ENCODE measurements at places on chromosomes 6 and 20. TPM values are rescaled to one million over a fixed set of nuclear protein-coding genes. Genes with fewer than 3 reads are reported as not detected.

The CST2 gene
- not detected for total RNA-seq

The ZSCAN23 gene
- 2.6 TPM for total RNA-seq

The HEY2 gene
- total RNA-seq: not detected

The BICRAL gene
- 2.2 TPM for total RNA-seq

The LY6G5C gene
- 1.6 TPM for total RNA-seq

The SPATA2 gene
- 3.5 TPM for total RNA-seq

The STMN3 gene
- total RNA-seq: 4.6 TPM

The CRISP3 gene
- not detected for total RNA-seq

The ERVFRD-1 gene
- total RNA-seq: not detected

The PRR18 gene
- 0.76 TPM for total RNA-seq

The RNF182 gene
- total RNA-seq: 7.2 TPM

The PRICKLE4 gene
- not detected for total RNA-seq

The ADAM33 gene
- not detected for total RNA-seq

- H3K4me1 ChIP-seq: peaks cover 34% of the 10 kb centered on the region
- H3K27ac ChIP-seq: peak overlapping the region; percentile 22
- H3K27me3 ChIP-seq: no peaks in the 10 kb centered on the region
- peak; percentile 67 for DNase-seq
- no peak overlapping the region for H3K4me3 ChIP-seq
Observed at GRCh38 chr6:161422710-161423680, 149.1 kb upstream of the AGPAT4 start.

- H3K4me3 ChIP-seq: no peak overlapping the region
- H3K27me3 ChIP-seq: no peaks in the 10 kb centered on the region
Observed at GRCh38 chr6:146884728-146885127, 286.0 kb downstream of the ADGB start.

DNA sequence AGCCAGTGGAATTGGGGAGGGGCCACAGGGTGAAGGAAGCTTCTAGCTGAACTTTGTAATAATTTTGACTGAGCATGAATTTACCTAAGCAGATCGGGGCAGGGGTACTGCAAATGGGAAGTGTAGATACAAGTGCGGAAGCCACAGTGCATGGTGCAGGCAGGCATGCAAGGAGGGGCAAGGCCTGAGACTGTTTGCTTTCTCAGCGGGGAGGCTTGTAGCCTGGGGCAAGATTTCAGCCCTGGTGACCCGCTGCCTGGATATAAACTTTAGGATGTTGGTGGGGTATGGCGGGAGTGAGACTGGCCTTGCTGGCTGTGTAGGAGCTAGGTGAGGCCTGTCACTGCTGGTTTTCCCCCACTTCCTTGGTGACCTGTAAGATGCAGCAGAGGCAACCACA lies 266.4 kb upstream of the PREP start:
- H3K36me3 ChIP-seq: no peaks in the 10 kb centered on the region
- no peak for DNase-seq
- no peak overlapping the region for H3K27ac ChIP-seq
- peaks cover 7% of the 10 kb centered on the region for H3K4me1 ChIP-seq
- no peaks in the 10 kb centered on the region for H3K27me3 ChIP-seq

- H3K36me3 ChIP-seq: no peaks in the 10 kb centered on the region
- H3K27ac ChIP-seq: no peak overlapping the region
- no peaks in the 10 kb centered on the region for H3K27me3 ChIP-seq
- H3K4me1 ChIP-seq: no peaks in the 10 kb centered on the region
Observed at GRCh38 chr20:54023406-54023805, 47.0 kb downstream of the BCAS1 start.

DNA sequence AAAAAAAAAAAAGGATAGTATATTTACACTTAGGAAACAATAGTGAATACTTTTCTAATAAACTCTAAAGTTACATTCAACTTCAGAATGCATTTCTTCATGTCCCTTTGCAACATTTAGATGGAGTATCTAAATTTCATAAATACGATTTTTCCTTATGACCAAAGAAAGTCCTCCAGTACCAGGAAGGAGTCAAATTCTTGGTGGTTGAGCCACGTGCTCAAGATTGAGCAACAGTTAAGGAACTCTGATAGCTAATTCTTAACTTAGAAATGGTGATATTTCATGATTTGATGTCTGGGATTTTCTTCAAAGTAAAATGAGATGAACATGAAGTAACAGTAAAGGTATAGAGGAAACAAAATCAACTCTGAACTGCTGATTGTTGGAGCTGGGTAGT lies 92.7 kb downstream of the SASH1 start:
- no peak overlapping the region for H3K27ac ChIP-seq
- no peak for DNase-seq
- H3K4me3 ChIP-seq: no peak overlapping the region
- H3K27me3 ChIP-seq: no peaks in the 10 kb centered on the region
- H3K36me3 ChIP-seq: no peaks in the 10 kb centered on the region
- peaks cover 8% of the 10 kb centered on the region for H3K4me1 ChIP-seq

- peaks cover 49% of the 10 kb centered on the region for H3K36me3 ChIP-seq
- H3K4me3 ChIP-seq: no peak overlapping the region
- DNase-seq: no peak
- no peaks in the 10 kb centered on the region for H3K27me3 ChIP-seq
- H3K27ac ChIP-seq: no peak overlapping the region
Observed at GRCh38 chr20:33679758-33680485, 5.7 kb upstream of the NECAB3 start.

- H3K36me3 ChIP-seq: no peaks in the 10 kb centered on the region
- DNase-seq: no peak
- H3K4me3 ChIP-seq: no peak overlapping the region
- H3K27ac ChIP-seq: no peak overlapping the region
- H3K27me3 ChIP-seq: no peaks in the 10 kb centered on the region
Observed at GRCh38 chr6:25746968-25747367, 7.6 kb upstream of the SLC17A4 start.

DNA sequence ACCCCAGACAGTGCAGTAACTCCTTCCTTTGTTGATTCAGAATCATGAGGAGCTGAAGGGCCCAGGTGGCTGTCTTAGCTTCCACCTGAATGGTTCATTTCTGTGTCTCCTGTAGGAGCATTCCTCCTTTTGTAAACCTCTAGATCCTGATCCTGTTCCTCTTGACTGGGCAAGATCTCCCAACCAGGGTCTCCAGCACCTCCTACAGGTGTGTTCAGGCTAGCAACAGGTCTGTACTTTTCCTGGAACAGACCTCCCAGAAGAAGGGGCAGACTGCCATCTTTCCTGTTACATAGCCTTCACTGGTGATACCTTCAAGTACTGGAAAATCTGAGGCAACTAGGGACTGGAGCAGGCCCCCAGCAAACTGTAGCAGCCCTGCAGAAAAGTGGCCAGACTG lies 35.2 kb downstream of the HLA-B start:
- H3K27me3 ChIP-seq: peaks cover 36% of the 10 kb centered on the region
- H3K4me3 ChIP-seq: no peak overlapping the region
- H3K36me3 ChIP-seq: no peaks in the 10 kb centered on the region
- no peak for DNase-seq
- no peaks in the 10 kb centered on the region for H3K4me1 ChIP-seq
- no peak overlapping the region for H3K27ac ChIP-seq

- H3K36me3 ChIP-seq: peaks cover 15% of the 10 kb centered on the region
- H3K4me3 ChIP-seq: no peak overlapping the region
- H3K27ac ChIP-seq: peak overlapping the region; percentile 15
- no peak for DNase-seq
Observed at GRCh38 chr6:106275692-106276091, 49.9 kb downstream of the ATG5 start.

DNA sequence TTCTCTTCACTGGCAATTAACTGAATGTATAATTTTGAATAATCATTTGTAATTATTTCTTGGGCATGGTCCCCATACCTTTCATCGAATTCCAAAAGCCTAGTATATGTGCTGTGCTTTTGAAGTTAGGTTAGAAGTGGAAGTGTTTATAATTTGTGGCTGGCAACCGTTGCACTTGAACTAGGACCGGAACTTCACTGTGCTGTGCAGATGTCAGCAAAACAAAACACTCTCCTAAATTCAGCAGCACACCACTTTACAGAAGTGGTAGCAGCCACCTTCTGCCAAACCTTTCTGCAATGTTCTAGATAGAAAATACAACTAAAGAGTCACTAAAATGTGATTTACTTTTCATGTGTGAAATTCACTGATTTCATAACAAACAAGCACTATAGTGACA lies 111.9 kb downstream of the FAM83B start:
- H3K27ac ChIP-seq: no peak overlapping the region
- H3K36me3 ChIP-seq: no peaks in the 10 kb centered on the region
- no peak for DNase-seq
- H3K27me3 ChIP-seq: no peaks in the 10 kb centered on the region

DNA sequence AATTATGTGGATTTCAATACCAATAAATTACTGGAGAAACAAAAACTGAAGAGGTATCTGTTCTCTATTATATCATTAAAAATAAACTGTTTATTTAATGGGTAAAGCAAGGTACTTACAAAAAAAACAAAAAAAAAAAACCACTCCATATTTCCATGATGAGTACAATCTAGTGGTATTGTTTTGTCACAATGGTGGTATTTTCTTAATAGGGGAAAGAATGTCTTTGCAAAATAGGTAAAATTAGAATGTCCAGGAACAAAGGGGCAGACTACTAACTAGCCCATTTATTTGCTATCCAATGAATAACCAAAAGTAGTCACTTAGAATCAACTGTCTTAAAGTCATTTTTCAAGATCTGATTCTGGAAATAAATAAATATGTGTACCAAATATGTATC lies 92.0 kb downstream of the ARHGAP18 start:
- H3K27me3 ChIP-seq: no peaks in the 10 kb centered on the region
- H3K36me3 ChIP-seq: 0 out of 2 replicates have a peak, but pooled peaks cover 2% of the 10 kb centered on the region
- H3K27ac ChIP-seq: 0 out of 2 replicates have a peak overlapping the region, but pooled peaks have one; percentile 1
- peaks cover 20% of the 10 kb centered on the region for H3K4me1 ChIP-seq
- H3K4me3 ChIP-seq: no peak overlapping the region

- H3K4me1 ChIP-seq: no peaks in the 10 kb centered on the region
- no peak overlapping the region for H3K4me3 ChIP-seq
- H3K27ac ChIP-seq: no peak overlapping the region
- no peaks in the 10 kb centered on the region for H3K27me3 ChIP-seq
- DNase-seq: no peak
- no peaks in the 10 kb centered on the region for H3K36me3 ChIP-seq
Observed at GRCh38 chr6:68834551-68834950, 199.5 kb downstream of the ADGRB3 start.

GRCh38 chr6:37566111-37566949 lies 66.6 kb upstream of the CCDC167 start:
- peak; percentile 70 for DNase-seq
- no peak overlapping the region for H3K27ac ChIP-seq
- H3K4me3 ChIP-seq: peak overlapping the region; percentile 23
- H3K36me3 ChIP-seq: no peaks in the 10 kb centered on the region

DNA sequence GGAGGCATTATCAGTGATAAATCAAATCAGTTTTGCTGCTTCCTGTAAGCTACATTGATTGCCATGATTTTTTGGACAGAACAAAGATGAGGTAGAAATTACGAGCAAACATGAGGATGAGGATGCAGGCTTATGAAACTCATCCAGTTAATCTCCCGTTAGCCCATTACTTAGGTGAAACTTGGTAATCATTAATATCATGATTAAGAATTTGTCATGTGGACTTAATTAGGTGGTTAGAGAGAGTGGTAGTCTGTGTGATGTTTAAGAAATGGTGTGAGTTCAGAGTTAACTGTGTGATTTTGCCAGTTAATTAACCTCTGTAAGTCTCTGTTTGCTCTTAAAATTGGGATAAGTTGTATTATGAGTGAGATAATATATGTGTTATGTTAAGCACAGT lies 62.0 kb downstream of the TSPYL4 start:
- no peaks in the 10 kb centered on the region for H3K36me3 ChIP-seq
- no peak for DNase-seq

GRCh38 chr20:3896302-3896701 lies 7.1 kb downstream of the PANK2 start:
- no peak overlapping the region for H3K27ac ChIP-seq
- peaks cover 41% of the 10 kb centered on the region for H3K4me1 ChIP-seq
- no peaks in the 10 kb centered on the region for H3K27me3 ChIP-seq

GRCh38 chr6:15369838-15370237 lies 124.0 kb downstream of the JARID2 start:
- H3K4me3 ChIP-seq: no peak overlapping the region
- H3K4me1 ChIP-seq: peaks cover 17% of the 10 kb centered on the region
- no peaks in the 10 kb centered on the region for H3K27me3 ChIP-seq
- no peak for DNase-seq

DNA sequence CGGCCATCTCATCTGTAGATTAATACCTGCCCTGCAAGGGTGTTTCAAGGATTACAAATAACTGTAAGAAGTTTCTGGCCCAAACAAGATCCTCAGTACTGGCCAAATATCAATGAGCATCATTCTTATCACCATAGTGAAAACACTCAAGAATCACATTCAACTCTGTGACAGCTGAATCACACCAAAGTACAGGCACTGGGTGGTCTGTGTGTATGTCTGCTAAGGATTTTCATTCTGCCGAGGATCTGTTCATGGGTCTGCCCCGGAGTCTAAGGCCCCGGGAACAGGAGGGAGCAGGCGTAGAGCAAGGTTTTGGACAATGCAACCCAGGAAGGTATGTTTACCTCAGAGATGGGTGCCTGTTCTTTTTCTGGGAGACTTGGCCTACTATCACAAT lies 110.5 kb downstream of the TRERF1 start:
- no peaks in the 10 kb centered on the region for H3K36me3 ChIP-seq
- H3K4me1 ChIP-seq: peaks cover 45% of the 10 kb centered on the region
- H3K4me3 ChIP-seq: no peak overlapping the region
- H3K27me3 ChIP-seq: no peaks in the 10 kb centered on the region

DNA sequence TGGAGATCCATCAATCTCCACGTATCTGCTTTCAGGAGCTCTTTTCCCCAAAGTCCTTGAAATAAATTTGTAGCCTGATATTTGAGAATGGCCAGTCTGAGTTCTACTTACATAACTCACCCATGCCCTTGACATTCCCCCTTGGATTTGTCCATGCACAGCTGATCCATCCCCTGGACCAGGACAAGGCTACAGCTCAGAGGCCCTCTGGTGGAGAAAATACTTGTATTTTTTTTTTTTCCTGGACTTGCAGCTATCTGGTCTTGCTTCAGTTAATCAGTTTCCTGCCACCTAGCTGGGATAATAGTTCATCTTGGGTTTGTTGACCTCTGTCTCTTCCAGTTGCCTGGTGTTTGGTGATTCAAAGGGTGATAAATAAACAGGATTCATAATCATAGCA lies 467.6 kb downstream of the DHX35 start:
- no peak overlapping the region for H3K27ac ChIP-seq
- no peak overlapping the region for H3K4me3 ChIP-seq
- no peaks in the 10 kb centered on the region for H3K36me3 ChIP-seq
- no peaks in the 10 kb centered on the region for H3K4me1 ChIP-seq
- DNase-seq: no peak

DNA sequence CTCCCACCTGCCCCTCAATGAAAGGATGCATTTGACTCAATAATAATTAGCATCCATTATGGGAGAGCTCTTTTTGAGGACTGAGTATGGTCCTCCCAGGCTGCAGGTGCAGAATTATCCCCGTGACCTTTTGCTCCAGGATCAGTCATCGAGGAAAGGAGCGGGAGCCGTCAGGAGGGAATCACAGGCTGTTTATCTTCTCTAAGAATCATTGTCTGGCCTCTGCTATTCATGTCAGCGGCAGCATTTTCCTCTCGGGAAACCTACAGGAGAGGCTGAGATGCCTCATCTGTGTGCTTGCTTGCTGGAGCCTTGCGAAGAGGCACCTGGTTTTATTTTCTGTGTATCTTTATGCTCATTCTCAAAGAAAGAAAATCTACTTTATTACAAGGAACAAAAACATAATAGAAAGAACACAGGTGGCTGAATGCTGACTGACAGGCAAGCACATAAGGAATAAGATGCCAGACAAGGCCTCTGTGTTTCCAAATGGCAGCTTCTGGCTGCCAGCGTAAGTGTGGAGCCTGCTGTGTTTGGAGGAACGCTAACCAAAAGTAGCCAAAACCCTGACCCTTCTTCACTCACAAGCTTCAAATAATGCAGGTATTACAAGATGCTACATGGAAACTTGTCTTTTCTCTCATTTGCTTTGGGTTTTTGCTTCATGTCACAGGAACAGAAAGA lies 539.1 kb upstream of the MARCKS start:
- no peaks in the 10 kb centered on the region for H3K4me1 ChIP-seq
- no peak overlapping the region for H3K4me3 ChIP-seq
